Activated CD4-positive, alpha-beta T cell treated with anti-CD3 and anti-CD28 coated beads for 1 hour (primary cell): ENCODE measurements at places on chromosomes 1 and 21.

DNA sequence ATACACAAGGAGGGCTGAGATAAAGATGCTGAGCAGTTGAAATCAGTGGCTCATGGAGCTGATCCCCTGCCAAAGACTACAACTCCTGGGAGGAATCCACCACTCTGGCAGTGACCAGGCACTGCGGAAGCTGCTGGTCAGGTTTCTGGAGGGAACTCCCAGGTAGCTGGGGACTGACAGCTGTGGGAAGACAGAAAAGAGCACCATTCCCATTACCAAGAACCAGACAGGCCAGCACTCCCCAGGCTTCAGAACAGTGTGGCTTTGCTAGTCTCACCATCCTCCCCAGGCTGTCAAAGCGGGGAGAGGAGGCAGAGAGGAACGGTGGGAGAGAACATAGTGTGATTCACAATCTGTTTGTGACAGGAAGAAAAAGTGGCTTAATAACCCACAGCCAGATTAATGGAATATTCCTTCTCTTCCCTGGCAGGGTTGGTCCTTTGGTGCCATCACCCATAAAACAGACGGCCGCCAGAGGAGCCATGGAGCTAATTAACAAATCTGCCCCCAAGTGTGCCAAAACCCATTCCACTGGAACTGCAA, 92.1 kb downstream of the MAB21L3 start:
- DNase-seq = no peak

GRCh38 chr1:234970401-234970730, 158.3 kb downstream of the TOMM20 start:
- no peak for DNase-seq

DNA sequence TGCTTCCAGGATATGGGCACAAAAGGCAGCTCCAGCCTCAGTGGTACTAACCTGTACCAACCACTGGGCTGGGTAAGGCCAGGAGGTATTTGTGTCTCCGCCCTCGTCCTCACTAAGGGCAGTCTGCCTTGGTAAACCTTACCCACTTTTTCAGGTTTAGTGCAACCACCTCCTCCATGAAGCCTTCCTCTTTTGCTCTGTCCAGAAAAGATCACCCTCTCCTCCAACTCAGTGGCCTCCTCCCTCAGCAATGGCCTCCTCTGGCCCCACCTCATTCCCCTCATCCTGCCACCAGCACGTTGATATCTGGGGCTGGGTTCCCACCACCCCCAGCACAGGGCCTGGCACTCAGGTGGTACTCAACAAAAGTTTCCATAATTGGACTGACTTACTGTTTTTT, 161.5 kb downstream of the GRIK3 start:
- DNase-seq = no peak

DNA sequence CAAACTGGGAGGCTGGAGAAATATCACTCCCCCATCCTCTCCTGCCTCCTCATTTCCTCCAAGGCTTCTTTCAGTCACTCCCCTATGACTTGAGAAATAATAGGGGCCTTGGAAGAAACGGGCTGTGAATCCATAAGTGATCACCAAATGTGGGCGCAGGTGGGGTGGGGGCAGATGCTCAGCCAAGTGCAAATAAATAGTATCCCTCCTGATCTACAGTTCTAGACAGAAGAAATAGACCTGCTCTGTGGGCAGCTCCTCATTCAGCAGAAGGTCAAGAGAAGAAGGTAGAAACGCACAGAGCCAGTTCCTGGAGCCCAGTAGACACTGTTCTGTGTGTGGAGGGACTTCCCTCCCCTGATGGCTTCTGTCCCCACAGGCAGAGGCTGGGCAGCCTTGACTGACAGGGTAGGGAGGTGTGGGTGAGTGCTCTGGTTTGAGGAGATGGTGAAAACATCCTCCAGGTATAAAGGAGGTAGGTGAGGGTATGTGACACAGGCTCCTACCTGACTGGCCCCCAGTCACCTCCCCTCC, 17.1 kb downstream of the PAX7 start:
- DNase-seq = no peak
